ENCODE measurements at places on chromosomes 13 and 19. TPM values are rescaled to one million over a fixed set of nuclear protein-coding genes. Genes with fewer than 3 reads are reported as not detected.

GRCh38 chr13:60562096-60562780 is 165.2 kb downstream of the TDRD3 start:
- DNase-seq: no peak
- H3K36me3 ChIP-seq: peaks cover 2% of the 10 kb centered on the region
- no peak overlapping the region for H3K4me3 ChIP-seq
- H3K27me3 ChIP-seq: no peaks in the 10 kb centered on the region

GRCh38 chr13:49643035-49643646 is 14.8 kb downstream of the ARL11 start:
- H3K4me3 ChIP-seq: no peak overlapping the region
- peaks cover 3% of the 10 kb centered on the region for H3K27me3 ChIP-seq
- no peak for DNase-seq
- H3K27ac ChIP-seq: no peak overlapping the region
- H3K4me1 ChIP-seq: no peaks in the 10 kb centered on the region

The ZNF221 gene
- 14.8 TPM for total RNA-seq

GRCh38 chr13:110915057-110915873 is at the start of gene ANKRD10:
Gene ANKRD10, minus strand, starts transcription at chr13:110915069. Its CDS starts 135 bp downstream, at chr13:110914934.
- peaks cover 31% of the 10 kb centered on the region for H3K4me1 ChIP-seq
- peak within 1 kb of the TSS; percentile 88 for H3K4me3 ChIP-seq
- DNase-seq: peak; percentile 99
- H3K27ac ChIP-seq: peak within 1 kb of the TSS; percentile 99

The KLF12 gene
- 25.4 TPM for total RNA-seq

The CABP5 gene
- total RNA-seq: not detected

DNA sequence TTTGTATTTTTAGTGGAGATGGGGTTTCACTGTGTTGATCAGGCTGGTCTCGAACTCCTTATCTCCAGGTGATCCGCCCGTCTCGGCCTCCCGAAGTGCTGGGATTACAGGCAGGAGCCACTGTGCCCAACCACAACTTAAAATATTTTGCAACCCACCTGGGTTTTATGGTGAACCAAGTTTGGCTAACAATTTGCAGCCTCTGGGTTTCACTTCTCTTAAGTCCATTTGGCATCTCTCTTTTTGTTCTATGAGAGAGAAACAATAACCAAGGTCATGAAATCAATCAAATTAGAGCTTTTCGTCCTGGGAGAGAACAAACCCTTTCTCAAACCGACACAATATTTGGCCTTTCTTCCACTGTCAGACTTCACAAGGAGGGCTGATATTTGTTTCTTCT is 5.6 kb upstream of the SMAD9 start:
- peaks cover 8% of the 10 kb centered on the region for H3K27me3 ChIP-seq
- H3K4me3 ChIP-seq: no peak overlapping the region
- no peak for DNase-seq
- H3K36me3 ChIP-seq: no peaks in the 10 kb centered on the region
- peaks cover 9% of the 10 kb centered on the region for H3K4me1 ChIP-seq

DNA sequence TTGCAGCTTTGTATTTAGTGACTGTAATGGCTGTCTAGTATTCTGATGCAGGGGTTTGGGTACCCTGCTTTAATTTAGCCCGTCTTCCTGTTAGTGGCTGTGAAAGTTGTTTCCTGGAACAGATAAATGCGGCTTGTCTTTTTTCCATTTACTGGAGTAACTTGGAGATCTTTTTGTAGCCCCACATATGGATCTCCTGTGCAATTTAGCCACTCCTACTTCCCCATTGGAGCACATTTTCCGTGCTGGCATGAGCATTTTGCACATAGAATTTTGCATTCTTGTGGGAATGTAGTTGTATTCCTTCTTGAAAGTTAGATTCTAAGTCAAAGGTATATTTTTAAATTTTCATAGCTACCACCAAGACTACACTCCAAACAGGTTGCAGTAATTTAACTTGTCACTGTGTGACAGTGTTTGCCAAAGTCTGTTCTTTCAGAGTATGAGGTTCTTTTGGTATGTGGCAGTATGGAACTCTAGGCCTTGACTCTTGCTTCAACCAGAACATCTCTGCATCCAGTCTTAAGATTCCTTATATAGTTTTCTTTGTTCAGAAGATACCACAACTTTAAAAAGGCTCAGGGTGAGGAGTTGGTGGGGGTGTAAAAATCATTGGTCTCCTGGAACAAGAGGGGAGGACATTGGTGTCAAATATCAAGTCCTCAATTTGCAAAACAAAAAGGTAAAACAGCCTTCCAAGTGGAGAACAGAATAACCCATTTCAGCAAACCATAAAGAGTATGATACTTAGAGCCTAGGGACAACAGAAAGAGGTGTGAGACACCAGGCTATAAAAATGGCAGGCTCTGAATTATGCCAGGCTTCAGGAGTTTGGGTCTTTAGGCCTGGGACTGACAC is 21.1 kb upstream of the CCDC97 start:
- H3K4me1 ChIP-seq: no peaks in the 10 kb centered on the region
- peak overlapping the region; percentile 41 for H3K27ac ChIP-seq
- no peak overlapping the region for H3K4me3 ChIP-seq
- DNase-seq: no peak
- peaks cover 29% of the 10 kb centered on the region for H3K36me3 ChIP-seq

DNA sequence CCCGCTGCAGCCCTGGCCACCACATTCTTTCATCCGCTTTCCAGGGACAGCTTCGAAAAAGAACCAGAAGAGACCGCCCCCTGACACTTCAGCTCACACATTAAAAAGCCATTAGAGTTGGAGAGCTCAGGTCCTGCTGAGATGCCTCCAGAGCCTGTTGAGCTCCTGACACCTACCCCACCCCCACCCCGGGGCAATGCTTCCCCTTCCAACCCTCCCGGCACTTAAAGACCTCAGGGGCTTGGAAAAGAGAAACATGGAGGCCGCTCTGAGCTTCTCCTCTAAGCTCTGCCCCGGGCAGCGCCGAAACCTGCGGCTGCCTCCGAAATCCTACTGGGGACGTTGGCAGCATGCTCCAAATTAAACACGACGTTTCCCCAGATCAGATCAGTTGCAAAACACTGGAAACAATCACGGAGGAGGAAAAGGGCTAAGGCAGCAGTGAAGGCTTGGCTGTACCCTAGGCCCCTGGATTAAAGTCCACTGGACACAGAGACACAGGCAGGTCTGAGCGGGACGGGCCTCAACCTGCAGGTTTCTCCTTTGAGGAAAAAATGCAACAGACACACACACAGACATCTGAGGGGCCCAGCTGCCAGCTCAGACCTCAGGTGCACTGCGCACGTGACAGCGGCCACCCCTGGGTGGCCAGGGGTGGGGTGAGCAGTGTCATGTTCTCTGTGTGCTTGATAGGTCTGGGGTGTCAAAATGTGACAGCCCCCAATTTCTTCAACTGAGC is 9.6 kb downstream of the SH3GL1 start:
- peak overlapping the region; percentile 69 for H3K27ac ChIP-seq
- no peak for DNase-seq
- H3K27me3 ChIP-seq: no peaks in the 10 kb centered on the region
- H3K4me3 ChIP-seq: peak overlapping the region; percentile 14
- H3K4me1 ChIP-seq: peaks cover 28% of the 10 kb centered on the region
- H3K36me3 ChIP-seq: peaks cover 2% of the 10 kb centered on the region

The C19orf85 gene
- not detected for total RNA-seq

The PLA2G4C gene
- 0.93 TPM for total RNA-seq

The COX7A1 gene
- total RNA-seq: not detected

GRCh38 chr19:29538146-29538545 is 12.4 kb downstream of the VSTM2B start:
- H3K4me1 ChIP-seq: no peaks in the 10 kb centered on the region
- H3K4me3 ChIP-seq: no peak overlapping the region
- no peak overlapping the region for H3K27ac ChIP-seq
- no peaks in the 10 kb centered on the region for H3K36me3 ChIP-seq

The PNMA8A gene
- total RNA-seq: 27.5 TPM

Data from progenitor cell of endocrine pancreas (in vitro differentiated cells).